Ascending aorta (tissue), 2 donors: ENCODE measurements at places on chromosomes 1 and 21. TPM values are rescaled to one million over a fixed set of nuclear protein-coding genes. Genes with fewer than 3 reads are reported as not detected.

DNA sequence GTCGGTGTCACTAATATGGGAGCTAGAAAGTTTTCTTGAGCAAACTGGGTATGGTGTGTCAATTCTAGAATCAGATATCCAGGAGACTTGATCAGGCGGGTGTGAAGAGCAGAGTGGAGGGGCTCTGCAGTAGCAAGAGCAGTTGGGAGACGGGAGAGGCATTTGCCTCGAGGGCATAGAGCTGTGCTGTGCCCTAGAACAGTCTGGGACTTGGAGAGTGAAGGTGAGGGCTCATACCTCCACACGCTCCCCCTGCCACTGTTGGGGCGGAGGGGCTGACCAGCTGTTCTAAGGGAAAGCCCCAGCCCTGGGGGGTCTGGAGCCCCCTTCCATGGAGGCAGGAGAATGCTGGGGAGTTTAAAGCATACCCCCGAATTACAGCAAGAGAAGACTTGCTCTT, 33.8 kb downstream of the SIM2 start:
- DNase-seq = no peak

GRCh38 chr1:185821612-185822385, 87.6 kb downstream of the HMCN1 start:
- no peak for DNase-seq

- no peak for DNase-seq
These were observed 42.9 kb downstream of the STYXL2 start for GRCh38 chr1:167136806-167137205.

DNA sequence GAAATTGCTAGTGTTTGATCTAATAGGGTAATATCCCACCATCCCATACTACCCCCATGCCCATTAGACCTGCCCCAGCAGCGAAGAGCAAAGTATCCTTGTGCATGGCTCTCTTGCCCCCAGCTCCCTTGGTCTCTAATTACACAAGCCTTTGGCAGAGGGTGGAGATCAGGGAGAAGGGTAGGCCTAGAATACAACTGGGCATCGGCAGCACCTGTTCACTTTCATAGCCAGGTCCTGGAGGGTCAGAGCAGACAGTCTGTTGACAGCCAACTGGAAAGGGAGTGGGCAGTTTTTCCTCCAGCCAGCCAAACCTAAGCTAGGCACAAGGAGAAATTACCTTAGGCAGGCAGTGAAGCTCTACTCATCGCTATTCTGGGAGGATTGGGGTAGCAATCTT, 2.7 kb upstream of the PIGC start:
- no peak for DNase-seq

DNA sequence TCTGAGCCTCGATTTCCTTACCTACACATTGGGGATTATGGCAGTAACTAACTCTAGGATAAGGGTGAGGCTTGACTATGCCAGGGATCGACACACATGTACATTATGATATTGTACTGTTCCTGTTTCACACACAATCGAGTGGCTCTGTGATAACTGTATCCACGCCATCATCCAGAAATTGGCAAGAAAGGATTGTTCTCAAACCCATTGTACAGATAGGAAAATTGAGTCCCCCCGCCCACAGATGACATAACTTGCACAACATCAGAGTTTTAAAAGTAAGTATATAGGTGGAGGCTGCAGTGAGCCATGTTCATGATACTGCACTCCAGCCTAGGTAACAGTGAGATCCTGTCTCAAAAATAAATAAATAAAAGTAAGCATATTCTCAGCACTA, 3.8 kb downstream of the KANK4 start:
- DNase-seq = no peak

Gene ZNF683
- total RNA-seq = not detected
